Stimulated activated CD8-positive, alpha-beta memory T cell treated with anti-CD3 and anti-CD28 coated beads, Interleukin-4, amount 100 ng/mL, for 4 hours (primary cell): ENCODE measurements at places on chromosomes 7 and 10.

DNA sequence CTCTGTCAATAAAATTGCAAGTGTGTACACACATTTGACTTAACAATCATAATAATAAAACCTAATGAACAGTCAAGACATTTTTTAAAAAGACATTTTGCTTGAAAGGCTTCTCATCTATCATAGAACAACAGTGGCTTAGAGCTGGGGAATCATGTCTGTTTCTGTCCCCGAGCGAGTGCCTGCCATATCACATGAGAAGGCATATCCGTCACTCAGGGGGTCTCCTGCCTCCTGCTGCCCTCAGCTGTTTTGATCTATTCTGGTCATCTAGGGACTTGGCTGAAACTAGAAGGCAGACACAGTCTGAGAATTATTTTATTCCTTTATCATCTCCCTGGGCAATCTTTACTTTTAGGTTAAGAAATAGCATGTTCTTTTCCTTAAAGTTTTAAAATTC, 278.7 kb upstream of the KLF6 start:
- DNase-seq: no peak

DNA sequence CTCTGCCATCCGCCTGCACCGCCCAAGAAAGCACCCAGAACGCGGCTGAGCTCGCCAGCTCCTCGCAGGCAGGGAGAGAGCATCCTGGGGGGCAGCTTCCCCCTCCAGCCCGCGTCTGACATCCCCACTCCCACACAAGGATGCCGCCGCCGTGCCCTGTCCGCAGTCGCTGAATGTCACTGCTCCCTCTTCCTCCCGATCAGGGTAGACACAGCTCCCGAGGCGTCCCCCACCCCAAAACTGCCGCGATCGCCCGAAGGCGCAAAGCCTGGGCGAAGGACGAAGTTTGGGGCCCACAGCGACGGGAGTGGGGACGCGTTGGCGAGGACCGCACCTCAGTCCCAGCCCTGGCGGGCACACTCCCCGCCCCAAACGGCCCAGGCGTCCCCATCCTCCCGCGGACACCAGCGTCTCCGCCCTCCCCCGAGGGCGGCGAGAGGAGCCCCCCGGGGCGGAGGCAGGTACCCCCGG, 1.5 kb upstream of the KAT6B start:
- no peak for DNase-seq

DNA sequence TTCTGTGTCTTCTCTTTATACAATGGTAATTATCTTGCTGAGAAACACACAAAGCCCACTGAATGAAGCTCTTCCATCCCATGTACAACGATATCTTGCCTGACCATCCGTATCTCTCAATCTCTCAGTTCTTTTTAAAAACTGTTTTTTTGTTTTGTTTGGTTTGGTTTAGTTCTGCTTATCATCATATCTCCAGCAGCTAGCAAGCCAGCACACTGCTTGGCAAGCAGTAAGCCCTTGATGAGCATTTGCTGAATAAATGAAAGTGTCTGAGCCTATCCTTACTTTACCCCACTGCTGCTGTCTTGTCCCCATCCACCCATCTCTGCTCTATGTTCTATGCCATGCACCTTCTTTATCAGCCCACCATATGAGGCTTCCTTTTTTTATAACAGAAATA, 34.2 kb downstream of the ITGB1 start:
- no peak for DNase-seq

GRCh38 chr10:28387140-28387539, 84.3 kb upstream of the MPP7 start:
- DNase-seq: no peak

GRCh38 chr10:109591601-109592000, 331.7 kb downstream of the XPNPEP1 start:
- DNase-seq: no peak

DNA sequence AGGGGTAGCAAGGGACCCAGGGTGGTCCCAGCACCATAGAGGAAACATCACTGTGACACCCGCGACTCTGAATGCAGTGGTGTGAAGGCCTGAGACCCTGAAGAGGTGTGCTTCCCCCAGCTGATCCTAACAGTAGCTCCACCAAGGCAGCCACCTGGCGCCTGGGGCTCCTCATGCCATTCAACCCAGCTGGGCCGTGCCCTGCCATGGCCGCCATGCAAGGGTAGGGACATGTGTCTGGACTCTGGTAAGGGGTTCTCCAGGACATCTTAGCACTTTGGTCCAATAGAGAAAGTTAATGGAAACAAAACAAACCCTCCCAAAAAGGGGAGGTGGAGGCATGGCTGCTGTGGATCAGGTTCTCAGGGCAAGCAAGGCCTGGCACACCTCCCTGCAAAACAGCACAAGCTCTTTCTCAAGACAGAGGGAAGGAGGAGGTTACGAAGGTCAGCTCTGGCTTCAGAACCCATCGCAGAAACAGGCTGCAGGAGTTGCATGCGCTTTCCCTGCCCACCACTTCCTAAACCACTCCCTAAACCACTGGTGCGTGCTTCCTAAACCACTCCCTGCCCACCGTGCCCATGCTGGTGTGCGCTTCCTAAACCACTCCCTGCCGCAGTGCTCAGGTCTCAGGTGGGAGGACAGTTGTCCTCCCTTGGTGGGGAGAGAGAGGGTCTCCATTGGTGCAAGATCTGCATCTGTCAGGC, 108.7 kb downstream of the LARP4B start:
- DNase-seq: no peak

DNA sequence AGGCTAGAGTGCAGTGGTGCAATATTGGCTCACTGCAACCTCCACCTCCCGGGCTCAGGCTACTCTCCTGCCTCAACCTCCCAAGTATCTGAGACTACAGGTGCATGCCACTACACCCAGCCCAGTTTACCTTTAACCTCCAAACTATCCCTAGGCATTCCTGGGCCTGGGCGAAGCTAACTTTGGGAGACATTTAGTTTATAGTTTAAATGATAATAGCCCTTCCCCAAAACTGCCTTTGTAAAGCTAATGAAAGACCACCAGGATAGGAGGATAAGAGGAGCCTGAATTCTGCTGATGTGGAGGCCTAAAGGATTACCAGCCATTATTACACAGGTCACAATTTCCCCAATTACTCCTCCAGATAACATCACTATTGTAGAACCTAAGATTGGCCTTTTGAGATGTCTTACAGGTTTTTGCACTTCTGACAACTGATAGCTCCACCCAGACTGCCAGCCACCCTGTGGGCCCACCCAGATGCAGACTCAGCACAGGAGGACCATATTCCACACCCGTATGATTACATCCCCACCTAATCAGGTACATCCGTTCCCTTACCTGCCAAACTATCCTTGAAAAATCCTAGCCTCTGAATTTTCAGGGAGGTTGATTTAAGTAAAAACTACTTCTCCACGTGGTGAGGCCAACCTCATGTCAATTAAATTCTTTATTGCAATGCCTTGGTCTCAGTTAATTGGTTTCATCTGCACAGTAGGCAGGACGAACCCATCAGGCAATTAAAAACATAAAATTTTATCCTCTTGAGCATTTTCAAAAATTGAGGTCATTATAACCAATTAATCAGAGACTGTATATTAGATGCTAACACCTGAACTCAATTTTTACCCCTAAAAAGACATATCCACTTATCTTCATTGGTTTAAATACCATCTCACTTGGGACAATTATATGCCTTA, 62.3 kb upstream of the TMEM254 start:
- no peak for DNase-seq

DNA sequence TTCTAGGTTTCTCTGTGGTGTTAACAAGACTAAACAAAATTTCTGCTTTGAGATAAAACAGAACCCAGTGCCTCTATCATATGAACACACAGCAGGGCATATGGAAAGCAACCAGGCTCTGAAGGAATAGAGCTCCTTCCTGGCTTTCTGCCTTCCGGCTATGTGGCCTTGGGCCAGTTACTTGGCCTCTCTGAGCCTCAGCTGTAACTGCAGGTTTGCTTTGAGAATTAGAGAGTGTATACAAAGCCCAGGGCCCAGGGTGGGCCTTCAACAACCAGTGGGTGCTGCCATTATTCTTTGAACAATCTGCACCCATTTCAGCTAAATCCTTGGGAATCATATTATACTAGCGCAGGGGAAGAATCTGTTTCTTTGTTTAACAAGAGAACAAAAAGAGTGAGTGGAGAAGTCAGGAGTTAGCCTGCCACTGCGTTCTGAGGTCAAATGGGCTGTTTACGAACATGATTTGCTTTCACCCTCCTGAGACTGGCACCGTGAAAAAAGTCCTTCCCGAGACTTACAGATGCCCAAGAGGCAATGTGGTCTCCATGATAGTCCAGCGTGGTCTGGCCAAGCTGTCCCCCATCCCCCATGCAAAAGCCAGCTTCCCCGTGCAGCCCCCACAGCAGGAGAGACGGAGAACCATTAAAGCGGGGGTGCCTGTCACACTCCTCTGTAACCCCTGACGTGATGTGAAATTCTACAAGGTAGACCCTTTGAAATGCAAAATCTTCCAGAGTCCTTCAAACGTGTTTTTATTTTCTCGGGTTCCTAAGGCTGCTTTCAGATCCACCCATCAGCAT, 4.9 kb downstream of the FAM53B start:
- DNase-seq: no peak

DNA sequence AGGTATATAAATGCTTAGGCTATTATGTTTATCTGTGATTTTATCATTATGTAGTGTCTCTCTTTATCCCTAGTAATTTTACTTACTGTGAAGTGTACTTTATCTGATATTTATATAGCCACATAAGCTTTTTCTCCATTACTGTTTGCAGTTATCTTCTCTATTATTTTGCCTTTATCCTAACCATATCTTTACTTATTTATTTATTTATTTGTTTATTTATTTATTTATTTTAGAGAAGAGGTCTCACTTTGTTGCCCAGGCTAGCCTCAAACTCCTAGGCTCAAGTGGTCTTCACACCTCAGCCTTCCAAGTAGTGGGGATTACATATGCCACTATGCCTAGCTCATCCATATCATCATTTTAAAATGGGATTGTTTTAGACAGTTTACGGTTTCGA, 331.8 kb downstream of the C7orf25 start:
- no peak for DNase-seq

DNA sequence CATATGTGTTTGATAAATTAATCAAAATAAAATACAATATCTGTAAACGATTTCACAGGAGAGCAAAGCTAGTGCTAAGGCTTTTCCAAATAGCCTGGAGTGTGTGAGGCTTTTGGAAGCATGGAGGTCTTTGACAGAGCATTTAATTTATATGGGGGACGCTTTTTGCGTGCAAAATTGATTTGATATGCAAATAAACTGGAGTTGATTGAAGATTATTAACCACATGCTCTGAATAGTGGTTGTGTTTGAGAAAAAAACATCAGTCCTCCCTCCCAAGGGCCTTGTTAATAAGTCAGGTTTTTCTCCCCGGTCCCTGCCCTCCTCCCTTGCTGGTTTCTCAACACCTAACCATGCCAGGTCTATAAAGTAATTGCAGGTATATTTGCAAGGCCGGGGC, 85.1 kb upstream of the FGFR2 start:
- no peak for DNase-seq

- no peak for DNase-seq
Measured at GRCh38 chr10:13144814-13145213, 16.5 kb upstream of the MCM10 start.

- DNase-seq: no peak
Measured at GRCh38 chr10:12876266-12876665, 125.2 kb downstream of the CCDC3 start.

GRCh38 chr10:88861036-88861435, 9.4 kb upstream of the ANKRD22 start:
- no peak for DNase-seq

DNA sequence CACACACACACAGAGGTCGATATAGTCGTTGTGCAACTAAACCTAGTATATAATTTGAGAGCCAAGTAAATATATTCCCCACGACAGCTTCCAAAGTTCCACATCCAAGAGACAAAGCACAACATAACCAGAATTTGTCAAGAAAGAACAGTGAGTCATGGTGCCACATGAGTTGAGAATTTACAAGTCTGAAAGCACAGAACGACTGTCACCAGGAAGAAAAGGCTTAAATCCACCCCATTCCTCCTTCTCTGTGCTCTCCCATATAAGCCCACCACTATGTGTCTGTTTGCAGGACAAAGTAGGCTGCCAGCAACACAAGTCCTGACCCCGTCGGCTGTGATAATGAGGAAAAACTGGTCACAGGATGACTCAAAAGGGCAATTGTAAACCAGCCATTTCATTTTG, 32.8 kb downstream of the GSAP start:
- no peak for DNase-seq

DNA sequence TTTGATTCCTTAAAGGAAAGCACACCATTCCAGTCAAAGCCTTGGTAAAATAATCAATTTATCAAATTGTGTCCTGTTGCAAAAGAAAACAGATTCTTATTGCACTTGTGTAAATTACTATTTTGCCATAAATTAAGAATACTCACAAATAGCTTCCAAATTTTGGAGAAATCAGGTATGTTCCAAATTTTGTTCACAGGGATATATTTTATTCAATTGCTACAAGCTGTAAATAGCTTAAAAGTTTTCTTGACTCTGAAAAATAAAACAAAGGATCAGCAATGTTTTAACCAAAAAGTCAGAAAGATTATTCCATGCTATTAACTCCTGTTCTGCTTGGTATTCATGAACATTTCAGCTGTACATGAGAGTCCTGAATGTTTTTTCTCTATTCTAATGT, 47.4 kb upstream of the CHST3 start:
- DNase-seq: no peak

DNA sequence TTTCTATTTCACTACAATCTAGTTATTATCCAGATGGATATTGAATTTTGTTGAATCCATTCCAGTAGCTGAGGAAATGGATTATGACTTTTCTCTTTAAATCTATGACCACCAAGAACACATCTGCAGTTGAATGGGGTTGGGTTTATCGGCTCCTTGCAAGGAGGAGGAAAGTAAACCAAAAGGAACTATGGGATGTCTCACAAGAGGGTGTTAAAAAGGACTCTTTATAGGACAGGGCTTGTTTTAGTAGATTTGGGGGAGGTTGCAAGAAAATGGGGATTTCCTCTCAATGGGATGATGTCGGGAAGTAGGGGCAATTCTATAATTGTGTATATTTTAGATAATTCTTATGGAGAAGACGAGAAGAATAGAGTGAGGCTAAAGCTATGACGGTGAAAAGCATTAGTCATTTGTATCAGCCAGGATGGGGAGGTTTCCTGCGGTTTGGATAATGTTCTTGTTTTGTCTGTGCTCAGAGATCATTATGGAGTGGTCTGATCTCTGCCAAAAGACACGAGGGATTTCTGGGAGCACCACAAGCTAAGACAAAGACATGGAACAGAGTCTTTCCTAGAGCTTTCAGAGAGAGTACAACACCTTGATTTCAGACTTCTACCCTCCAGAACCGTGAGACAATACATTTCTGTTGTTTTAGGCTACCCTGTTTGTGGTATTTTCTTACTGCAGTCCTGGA, 5.3 kb upstream of the LRRC61 start:
- no peak for DNase-seq

- DNase-seq: no peak
Measured at GRCh38 chr10:88647061-88647615, 17.1 kb upstream of the LIPF start.

- DNase-seq: no peak
Measured at GRCh38 chr10:17062955-17063484, 66.6 kb downstream of the CUBN start.

- no peak for DNase-seq
Measured at GRCh38 chr7:158377800-158378623, 209.6 kb downstream of the PTPRN2 start.
